ENCODE measurements at places on chromosomes 1 and 21. TPM values are rescaled to one million over a fixed set of nuclear protein-coding genes. Genes with fewer than 3 reads are reported as not detected.

The DMBX1 gene
- total RNA-seq = not detected

The AMPD1 gene
- total RNA-seq = not detected

The CYP4B1 gene
- total RNA-seq = 0.17 TPM

The TMEM51 gene
- total RNA-seq = 15.1 TPM

The OR2T2 gene
- not detected for total RNA-seq

The TRIM46 gene
- 2.5 TPM for total RNA-seq

The C4BPA gene
- not detected for total RNA-seq

The C1orf87 gene
- not detected for total RNA-seq

The NPL gene
- total RNA-seq = 4.3 TPM

The CTSS gene
- 2.8 TPM for total RNA-seq

The TAF1A gene
- total RNA-seq = 15.1 TPM

The ATP1A2 gene
- not detected for total RNA-seq

The TSPEAR gene
- not detected for total RNA-seq

The TNFRSF18 gene
- total RNA-seq = not detected

The ZNF683 gene
- total RNA-seq = not detected

The LRRC3 gene
- total RNA-seq = 2.3 TPM

The CD1E gene
- not detected for total RNA-seq

The CYYR1 gene
- 5.2 TPM for total RNA-seq
